Activated T-helper 2 cell treated with anti-CD3 and anti-CD28 coated beads, Interferon-gamma antibody, Interleukin-2, Interleukin-4, amounts not matched to agents 10 μg/mL and 5 μg/mL and 100 μg/mL, durations not matched to agents 14 hours and 24 hours and 36 hours (primary cell): ENCODE measurements at places on chromosomes 1 and 21. TPM values are rescaled to one million over a fixed set of nuclear protein-coding genes. Genes with fewer than 3 reads are reported as not detected.

GRCh38 chr1:71908303-71908702 is 374.0 kb downstream of the NEGR1 start:
- DNase-seq = no peak
- H3K4me1 ChIP-seq = no peaks in the 10 kb centered on the region
- H3K36me3 ChIP-seq = no peaks in the 10 kb centered on the region

- DNase-seq = no peak
- no peaks in the 10 kb centered on the region for H3K36me3 ChIP-seq
- peaks cover 2% of the 10 kb centered on the region for H3K27me3 ChIP-seq
- no peak overlapping the region for H3K27ac ChIP-seq
These were observed 5.6 kb upstream of the PCBP3 start for GRCh38 chr21:45637883-45638282.

GRCh38 chr1:3852711-3853485 is 4.1 kb downstream of the CEP104 start:
- peaks cover 9% of the 10 kb centered on the region for H3K4me1 ChIP-seq
- no peak overlapping the region for H3K4me3 ChIP-seq
- no peaks in the 10 kb centered on the region for H3K36me3 ChIP-seq

DNA sequence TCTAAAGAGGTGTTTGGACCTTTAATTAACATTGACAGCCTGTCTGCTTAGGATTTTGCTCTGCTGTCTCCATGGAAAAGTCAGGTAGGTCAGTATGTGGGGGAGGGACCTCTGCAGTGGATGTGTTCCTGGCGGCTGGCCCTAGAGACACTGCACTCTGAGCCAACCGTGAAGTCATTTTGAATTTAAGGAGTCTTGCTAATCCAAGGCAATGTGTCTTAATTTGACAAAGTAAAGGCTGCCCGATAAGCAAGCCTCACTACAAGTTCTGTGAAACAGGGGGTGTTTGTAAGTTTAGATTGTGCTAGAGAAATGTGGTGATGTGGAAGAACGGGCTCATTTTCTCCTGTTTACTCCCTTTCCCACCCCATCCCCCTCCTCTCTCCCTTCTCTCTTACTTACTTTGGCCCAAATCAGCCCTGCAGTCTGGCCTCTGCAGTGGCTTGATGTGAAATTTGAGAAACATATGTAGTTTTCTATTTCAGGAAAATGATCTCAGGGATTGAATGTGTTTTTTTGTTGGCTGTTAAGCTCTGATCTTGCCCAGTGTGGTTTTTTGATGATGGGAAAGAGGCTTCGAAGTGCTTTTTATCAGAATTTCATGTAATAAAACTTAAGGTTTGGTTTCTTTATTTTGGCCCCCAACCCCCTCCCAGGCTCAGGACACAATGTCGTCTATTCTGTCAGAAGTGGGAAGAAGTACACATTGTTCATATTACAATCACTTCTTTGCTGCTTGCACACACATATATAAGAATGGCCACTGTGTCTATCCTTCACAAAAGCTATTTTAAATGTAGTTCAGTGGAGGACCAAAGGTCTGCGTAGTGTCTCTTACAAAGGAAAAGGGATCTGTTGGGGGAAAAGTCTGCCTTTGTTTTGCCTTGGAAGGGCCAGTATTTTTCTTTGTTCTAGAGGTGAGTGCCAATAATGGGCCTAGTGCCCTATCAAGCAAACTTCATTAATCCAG is 96.6 kb downstream of the FGGY start:
- no peaks in the 10 kb centered on the region for H3K27me3 ChIP-seq
- H3K36me3 ChIP-seq = peaks cover 5% of the 10 kb centered on the region
- H3K4me1 ChIP-seq = peaks cover 55% of the 10 kb centered on the region
- no peak for DNase-seq

- no peaks in the 10 kb centered on the region for H3K4me1 ChIP-seq
- H3K4me3 ChIP-seq = no peak overlapping the region
- no peaks in the 10 kb centered on the region for H3K36me3 ChIP-seq
- peak; percentile 56 for DNase-seq
These were observed 29.7 kb downstream of the ENO1 start for GRCh38 chr1:8848663-8849386.

DNA sequence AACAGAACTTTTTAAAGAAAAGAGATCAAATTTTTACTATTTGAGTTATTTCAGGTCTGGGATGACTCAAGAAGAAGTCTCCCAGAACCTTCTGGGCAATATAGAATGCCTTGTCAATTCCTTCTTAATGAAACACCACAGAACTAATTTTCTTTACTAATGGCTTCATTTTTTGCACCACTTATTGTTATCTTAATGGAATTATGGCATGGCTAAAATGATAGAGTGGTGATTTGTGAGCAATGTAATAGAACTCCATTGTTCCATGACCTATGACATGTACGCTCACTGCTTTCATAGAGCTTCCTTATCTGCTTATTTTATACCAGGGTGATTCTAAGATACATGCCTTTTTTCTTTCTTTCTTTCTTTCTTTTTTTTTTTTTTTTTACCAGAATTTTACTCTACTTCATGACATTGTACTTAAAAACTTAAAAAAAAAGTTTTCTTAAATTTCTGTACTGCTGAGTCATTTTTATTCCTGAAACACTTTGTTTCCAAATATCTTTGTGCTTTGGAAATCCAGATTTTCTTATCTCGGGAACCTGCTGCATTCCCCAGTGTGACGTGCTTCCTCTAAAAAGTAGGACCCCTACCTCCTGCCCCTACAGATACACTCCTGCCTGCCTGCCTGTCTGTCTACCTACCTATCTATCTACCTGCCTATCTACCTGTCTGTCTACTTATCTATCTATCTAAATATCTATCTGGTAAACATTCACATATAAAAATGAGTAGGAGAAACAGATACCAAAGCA is 284.9 kb downstream of the PBX1 start:
- no peaks in the 10 kb centered on the region for H3K4me1 ChIP-seq
- H3K36me3 ChIP-seq = no peaks in the 10 kb centered on the region
- no peaks in the 10 kb centered on the region for H3K27me3 ChIP-seq
- H3K27ac ChIP-seq = no peak overlapping the region
- no peak overlapping the region for H3K4me3 ChIP-seq

GRCh38 chr1:70334436-70334835 is 20.1 kb downstream of the ANKRD13C start:
- H3K36me3 ChIP-seq = peaks cover 37% of the 10 kb centered on the region
- H3K27ac ChIP-seq = no peak overlapping the region
- no peak overlapping the region for H3K4me3 ChIP-seq
- H3K27me3 ChIP-seq = no peaks in the 10 kb centered on the region

The TMEM269 gene
- 0.16 and 0.39 TPM in 2 replicates for total RNA-seq

DNA sequence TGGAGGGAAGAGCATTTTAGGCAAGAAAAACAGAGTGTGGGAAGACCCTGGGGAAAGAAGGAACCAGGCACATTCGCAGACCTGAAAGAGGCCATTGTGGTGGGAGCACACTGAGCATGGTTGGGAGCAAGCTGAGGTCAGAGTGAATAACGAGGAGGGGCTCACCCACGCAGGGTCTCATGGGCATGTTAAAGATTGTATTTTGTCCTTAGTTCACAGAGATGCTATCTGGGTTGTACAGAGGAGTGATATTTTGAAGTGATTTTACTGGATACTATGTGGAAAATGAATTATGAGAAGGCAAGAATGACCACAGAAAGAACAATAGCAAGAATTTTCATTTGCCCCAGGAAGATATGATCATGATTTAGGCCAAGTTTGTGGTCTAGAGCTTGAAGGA is 578.3 kb upstream of the NR5A2 start:
- no peak for DNase-seq
- no peak overlapping the region for H3K4me3 ChIP-seq
- no peaks in the 10 kb centered on the region for H3K36me3 ChIP-seq
- H3K27me3 ChIP-seq = peaks cover 2% of the 10 kb centered on the region

The AGO3 gene
- 21.2 and 26.7 TPM in 2 replicates for total RNA-seq

The PRR9 gene
- total RNA-seq = not detected in 2 replicates

The TLR5 gene
- 0.34 and 0.41 TPM in 2 replicates for total RNA-seq

GRCh38 chr1:15757575-15758342 is 836 bp upstream of the FBLIM1 start:
- peak overlapping the region; percentile 60 for H3K4me3 ChIP-seq
- H3K27ac ChIP-seq = no peak overlapping the region
- no peak for DNase-seq
- H3K4me1 ChIP-seq = peaks cover 2% of the 10 kb centered on the region
- no peaks in the 10 kb centered on the region for H3K36me3 ChIP-seq

DNA sequence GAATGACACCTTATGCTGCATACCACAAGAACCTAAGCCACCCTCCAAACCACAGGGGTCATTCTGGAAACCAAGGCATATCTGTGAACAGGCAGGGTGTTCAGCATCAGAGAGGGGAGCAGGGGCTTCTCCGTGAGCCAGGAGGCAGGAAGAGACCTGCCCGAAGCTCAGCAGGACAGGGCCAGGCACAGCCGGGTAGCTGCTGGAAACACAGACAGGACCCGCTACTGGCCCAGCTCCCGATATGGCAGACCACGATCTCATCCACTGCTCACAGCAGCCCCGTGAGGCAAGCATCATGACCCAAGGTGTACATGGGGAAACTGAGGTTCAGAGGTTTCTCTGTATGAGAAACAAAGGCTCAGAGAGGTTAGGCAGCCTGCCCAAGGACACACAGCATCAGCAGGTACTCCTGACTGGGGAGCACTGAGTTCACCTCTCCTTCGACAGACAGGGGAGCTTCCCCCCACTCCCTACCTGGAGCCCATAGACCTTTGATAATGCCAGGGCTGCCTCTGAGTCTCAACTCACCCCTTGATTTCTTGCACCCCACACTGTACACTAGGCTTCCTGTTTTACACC is 317.7 kb downstream of the MATN1 start:
- peaks cover 3% of the 10 kb centered on the region for H3K27me3 ChIP-seq
- H3K4me1 ChIP-seq = no peaks in the 10 kb centered on the region
- no peak for DNase-seq

- H3K4me1 ChIP-seq = no peaks in the 10 kb centered on the region
- no peak overlapping the region for H3K4me3 ChIP-seq
- DNase-seq = no peak
- no peaks in the 10 kb centered on the region for H3K27me3 ChIP-seq
- H3K27ac ChIP-seq = no peak overlapping the region
- H3K36me3 ChIP-seq = no peaks in the 10 kb centered on the region
These were observed 81.6 kb downstream of the ST6GALNAC5 start for GRCh38 chr1:76948846-76949245.

DNA sequence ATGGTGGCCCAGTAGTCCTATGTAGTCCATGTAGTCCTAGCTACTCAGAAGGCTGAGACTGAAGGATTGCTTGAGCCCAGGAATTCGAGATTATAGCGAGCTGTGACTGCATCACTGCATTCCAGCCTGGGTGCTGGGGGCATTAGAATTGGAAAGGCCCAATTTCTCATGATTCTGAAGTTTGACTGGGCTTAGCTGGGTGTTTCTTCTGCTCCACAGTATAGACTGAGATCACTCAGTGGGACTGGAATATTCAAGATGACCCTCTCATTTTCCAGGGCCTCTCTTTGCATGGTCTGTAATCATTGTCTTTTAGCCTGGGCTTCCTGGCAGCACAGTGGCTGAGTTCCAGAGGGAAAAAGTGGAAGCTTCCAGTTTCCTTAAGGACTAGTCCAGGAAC is 26.2 kb downstream of the MROH7 start:
- H3K36me3 ChIP-seq = no peaks in the 10 kb centered on the region
- peaks cover 6% of the 10 kb centered on the region for H3K4me1 ChIP-seq
- no peak overlapping the region for H3K27ac ChIP-seq
- no peak for DNase-seq

- no peak for DNase-seq
- H3K4me1 ChIP-seq = no peaks in the 10 kb centered on the region
These were observed 40.3 kb downstream of the MAP10 start for GRCh38 chr1:232845406-232845955.

The UQCRHL gene
- 1.5 and 1.6 TPM in 2 replicates for total RNA-seq

- H3K4me1 ChIP-seq = peaks cover 21% of the 10 kb centered on the region
- H3K36me3 ChIP-seq = no peaks in the 10 kb centered on the region
- H3K4me3 ChIP-seq = no peak overlapping the region
- H3K27me3 ChIP-seq = peaks cover 27% of the 10 kb centered on the region
- DNase-seq = no peak
- no peak overlapping the region for H3K27ac ChIP-seq
These were observed 2.3 kb upstream of the SLC2A5 start for GRCh38 chr1:9071554-9072235.

DNA sequence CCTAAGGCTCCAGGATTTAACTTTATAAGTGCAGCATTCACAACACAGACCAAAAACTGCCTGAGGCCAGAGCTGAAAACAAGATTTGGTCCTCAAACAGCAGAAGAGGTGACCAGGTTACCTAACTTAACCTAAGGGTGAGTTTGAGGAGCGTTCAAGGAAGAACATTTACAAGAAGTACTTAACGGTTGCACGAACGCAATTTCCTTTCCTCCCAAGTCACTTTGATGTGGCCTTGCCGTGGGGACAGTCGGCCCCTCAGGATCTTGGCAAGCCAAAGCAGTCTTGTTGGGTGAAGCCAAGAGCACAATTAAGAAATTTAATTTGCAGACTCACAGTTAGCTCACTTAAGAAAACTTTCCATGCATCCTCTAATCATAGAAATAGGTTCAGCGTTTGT is 202.6 kb upstream of the COA6 start:
- no peak for DNase-seq
- H3K4me1 ChIP-seq = peaks cover 29% of the 10 kb centered on the region
- H3K36me3 ChIP-seq = no peaks in the 10 kb centered on the region
- peak overlapping the region; percentile 76 for H3K27ac ChIP-seq
- H3K4me3 ChIP-seq = no peak overlapping the region

DNA sequence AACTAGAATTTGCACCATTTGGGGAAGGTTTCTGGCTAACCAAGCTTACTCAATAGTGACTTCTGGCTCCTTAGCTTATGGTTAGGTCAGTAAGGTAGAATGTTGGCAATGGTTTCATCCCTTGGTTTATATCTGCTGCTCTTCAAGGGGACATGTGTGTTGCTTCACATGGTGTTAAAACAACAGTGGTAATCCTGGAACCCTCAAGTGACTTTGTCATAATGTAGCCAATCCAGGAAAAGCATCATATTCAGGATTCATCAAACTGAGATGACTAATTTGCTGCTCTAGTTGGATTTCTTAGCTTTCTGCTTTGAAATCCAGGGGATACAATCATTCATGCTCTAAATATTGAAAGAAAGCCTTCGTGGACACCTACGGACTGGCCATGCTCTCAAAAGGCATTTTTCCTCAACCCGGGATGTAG is 108.7 kb downstream of the RGL1 start:
- H3K27me3 ChIP-seq = no peaks in the 10 kb centered on the region
- H3K4me1 ChIP-seq = peaks cover 40% of the 10 kb centered on the region
- H3K36me3 ChIP-seq = peaks cover 13% of the 10 kb centered on the region
- no peak overlapping the region for H3K27ac ChIP-seq
- no peak for DNase-seq
- H3K4me3 ChIP-seq = no peak overlapping the region

GRCh38 chr1:204752688-204753040 is 67.1 kb upstream of the LRRN2 start:
- H3K36me3 ChIP-seq = no peaks in the 10 kb centered on the region

DNA sequence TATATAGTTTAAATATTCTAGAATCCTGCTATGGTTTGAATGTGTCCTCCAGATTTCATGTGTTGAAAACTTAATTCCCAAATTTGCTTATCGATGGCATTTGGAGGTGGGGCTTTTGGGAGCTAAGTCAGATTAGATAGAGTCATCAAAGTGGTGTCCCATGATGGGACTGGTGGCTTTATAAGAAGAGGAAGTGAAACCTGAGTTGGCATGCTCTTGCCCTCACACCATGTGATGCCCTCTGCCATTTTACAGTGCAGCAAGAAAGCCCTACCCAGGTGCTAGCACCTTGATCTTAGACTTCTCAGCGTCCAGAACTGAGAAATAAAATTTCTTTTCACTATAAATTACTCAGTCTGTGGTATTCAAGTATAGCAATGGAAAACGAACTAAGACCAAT is 111.3 kb downstream of the TGFB2 start:
- no peak overlapping the region for H3K27ac ChIP-seq
- no peaks in the 10 kb centered on the region for H3K36me3 ChIP-seq
- no peaks in the 10 kb centered on the region for H3K4me1 ChIP-seq
- H3K27me3 ChIP-seq = no peaks in the 10 kb centered on the region
- no peak overlapping the region for H3K4me3 ChIP-seq

The MCL1 gene
- total RNA-seq = 217 and 221 TPM in 2 replicates
